ENCODE measurements at places on chromosomes 1 and 21. TPM values are rescaled to one million over a fixed set of nuclear protein-coding genes. Genes with fewer than 3 reads are reported as not detected.

The CNR2 gene
- total RNA-seq, result not detected

The PSMA5 gene
- total RNA-seq, result 60.3 TPM

The CENPL gene
- 16.3 TPM for total RNA-seq

The MMP23B gene
- total RNA-seq, result 19.3 TPM

The HES3 gene
- total RNA-seq, result not detected

The PCBP3 gene
- 2.9 TPM for total RNA-seq

The DENND1B gene
- total RNA-seq, result 6.9 TPM
